ENCODE measurements at places on chromosomes 5 and 9.

- DNase-seq: no peak
Observed at GRCh38 chr9:106970219-106970975, 107.4 kb downstream of the ZNF462 start.

DNA sequence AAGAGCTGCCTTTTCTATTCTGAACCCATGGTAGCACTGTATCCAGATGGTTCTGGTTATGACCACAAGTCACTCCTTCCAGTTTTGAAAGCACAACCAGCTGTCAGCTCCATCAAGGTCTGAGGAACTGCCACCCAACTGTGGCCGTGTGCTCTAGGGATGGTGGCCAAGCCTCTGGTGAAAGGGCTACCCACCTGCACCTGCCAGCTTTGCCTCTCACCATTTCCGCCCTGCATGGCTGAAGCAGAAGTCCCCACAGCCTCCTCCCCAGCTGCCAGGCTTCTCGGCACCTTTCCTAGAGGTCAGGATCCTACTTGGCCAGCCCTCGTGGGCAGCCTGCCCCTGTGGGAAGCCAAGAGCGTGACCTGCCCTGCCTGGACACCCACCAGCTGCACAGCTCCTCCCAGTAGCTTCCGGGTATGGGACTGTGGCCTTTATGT is 16.8 kb downstream of the SEMA5A start:
- no peak for DNase-seq

GRCh38 chr9:75051285-75051684 is 23.2 kb upstream of the CARNMT1 start:
- DNase-seq: no peak

- no peak for DNase-seq
Observed at GRCh38 chr5:37808945-37809344, 30.9 kb downstream of the GDNF start.

DNA sequence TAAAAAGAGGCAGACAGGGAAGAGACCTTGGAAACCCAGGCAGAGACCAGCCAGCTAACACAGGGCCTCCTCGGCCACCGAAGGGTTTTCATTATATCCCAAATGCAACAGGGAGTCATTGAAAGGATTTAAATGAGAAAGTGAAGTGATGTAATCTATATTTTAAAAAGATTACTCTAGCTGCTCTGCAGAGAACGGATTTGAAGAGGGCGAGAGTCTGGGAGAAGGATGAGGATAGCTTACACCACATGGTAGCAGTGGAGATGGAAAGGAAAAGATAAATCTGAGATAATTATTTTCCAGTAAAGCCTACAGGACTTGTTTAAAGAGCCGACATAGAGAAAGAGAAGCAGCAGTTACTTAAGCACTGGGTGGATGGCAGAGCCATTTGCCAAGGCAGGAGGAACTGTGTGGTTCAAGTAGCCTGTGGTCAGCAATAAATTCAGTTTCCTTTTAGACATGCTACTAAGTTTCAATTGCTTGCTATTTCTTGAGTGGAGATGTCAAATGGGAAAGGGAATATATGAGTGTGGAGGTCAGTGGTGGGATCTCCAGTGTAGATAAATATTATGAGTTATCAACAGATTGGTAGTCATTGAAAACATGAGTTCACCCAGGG is 9.3 kb downstream of the FBN2 start:
- no peak for DNase-seq

DNA sequence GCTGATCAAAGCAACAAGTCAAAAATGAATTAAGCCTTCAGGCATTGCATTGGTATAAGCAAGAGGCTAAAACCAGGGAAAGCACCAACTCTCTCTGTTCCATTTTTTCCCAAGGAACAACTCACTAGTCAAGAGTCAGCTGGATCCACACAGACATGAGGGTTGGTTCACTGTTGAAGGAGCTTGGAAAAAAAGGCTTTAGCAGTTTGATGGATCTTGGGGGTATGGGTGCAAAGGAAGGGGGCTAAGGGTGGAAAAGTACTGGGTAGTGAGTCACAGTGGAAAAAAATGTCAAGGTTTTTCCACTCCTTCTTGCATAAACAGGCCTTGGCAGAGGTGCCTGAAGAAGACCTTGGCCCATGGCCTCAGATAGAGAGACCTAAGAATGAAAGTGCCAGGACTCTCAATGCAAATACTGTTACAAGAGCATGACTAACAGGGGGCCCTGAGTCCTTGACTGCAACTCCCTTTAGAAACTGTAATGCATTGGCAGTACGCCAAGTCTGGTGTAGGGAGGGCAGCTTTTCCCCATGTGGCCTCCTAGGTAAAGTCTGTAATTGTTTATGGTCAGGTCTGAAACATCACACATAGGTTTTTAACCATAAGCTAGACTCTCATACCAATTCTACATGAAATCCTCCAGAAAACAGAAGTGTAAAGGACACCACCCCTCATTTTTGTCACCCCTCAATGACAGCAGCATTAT is 23.7 kb downstream of the ACTL7A start:
- DNase-seq: peak; percentile 77

- DNase-seq: no peak
Observed at GRCh38 chr5:41161271-41161670, 52.1 kb downstream of the C6 start.

DNA sequence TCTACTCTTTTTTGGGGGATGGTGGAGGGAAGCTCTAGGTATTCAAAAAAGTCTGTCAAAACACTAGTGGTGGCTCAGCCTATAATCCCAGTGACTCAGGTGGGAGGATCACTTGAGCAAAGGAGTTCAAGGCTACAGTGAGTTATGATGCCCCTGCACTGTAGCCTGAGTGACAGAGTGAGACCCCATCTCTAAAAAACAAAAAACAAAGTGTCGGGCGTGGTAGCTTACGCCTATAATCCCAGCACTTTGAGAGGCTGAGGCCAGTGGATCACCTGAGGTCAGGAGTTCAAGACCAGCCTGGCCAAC is 15.8 kb upstream of the SLC35D2 start:
- DNase-seq: no peak

DNA sequence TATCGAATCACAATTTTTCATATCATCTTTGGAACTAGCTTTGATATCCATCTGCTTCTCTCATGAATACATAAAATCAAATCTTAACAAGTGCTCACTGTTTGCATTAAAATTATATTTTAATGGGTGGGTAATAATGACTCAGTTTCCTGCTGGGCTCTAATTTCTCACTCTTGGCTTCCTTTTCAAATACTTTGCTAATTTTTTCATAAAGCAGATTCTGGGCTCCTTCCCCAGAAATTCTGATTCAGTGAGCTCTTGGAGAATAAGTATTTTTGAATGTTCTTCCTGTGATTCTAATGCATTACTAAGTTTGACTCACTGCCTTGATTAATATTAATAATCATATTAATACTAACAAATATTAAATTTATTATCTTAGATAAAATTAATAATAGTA is 48.9 kb downstream of the YIPF5 start:
- DNase-seq: no peak

GRCh38 chr5:74623748-74624408 is 16.6 kb downstream of the ENC1 start:
- DNase-seq: no peak

DNA sequence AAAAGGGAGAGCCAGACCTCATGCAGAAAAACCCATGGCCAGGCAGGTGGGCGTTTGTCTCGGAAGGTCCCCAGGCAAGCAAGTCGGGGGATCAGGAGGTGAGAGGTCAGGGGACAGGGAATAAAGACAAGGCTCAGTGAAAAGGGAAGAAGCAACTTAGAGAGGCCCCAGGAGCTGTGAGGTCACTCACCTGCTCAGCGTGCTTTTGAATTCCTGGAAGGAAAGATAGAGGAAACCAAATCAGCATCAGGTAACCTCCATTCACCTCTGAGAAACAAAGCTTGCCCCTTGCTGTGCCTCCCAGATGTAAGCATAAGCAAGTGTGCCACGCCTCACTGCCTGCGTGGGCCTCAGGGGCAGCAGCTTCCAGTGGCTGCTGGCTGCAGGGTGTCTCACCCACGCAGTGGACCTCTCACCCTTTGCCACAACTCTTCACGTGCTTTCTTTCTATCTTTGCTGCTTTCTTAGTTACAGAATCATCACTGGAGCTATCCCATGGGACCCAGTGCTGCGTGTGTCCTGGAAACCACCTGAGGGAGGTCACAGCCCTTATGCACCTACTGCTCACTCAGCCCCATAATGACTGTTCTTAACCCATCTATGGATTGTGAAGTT is 6.0 kb downstream of the TRIM7 start:
- no peak for DNase-seq

DNA sequence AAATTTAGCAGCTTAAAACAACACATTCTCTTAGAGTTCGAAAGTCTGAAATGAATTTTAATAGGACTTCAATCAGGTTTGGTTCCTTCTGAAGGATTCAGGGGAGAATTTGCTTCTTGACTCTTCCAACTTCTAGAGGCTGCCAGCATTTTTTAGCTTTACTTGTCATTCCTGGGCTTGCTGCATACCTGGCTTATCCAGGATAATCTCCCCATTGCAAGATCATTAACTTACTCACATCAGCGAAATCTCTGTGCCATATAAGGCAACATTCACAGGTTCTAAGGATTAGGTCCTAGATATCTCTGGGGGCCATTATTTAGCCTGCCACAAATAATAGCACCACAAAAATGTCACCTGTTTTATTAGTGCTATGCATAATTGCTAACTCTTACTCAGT is 46.2 kb upstream of the PCSK5 start:
- no peak for DNase-seq

DNA sequence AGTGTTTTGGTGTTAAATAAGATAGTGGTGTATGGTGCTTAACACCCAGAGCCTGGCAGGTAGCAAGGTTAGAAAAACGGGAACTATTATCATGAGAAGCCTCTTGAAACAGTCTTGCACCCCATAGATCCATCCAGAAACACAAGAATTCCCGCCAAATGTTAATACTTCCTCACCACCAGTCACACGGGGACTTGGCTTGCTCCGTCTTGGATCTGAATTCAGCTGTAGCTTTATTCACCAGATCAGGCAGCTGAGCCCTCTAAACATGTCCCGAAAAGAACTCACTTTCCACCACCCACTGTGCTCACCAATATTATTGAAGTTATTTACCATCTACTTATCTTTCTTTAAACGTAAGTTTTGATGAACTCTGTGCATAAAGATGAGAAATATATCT is 101.6 kb upstream of the PTPN3 start:
- DNase-seq: no peak

GRCh38 chr5:127769386-127769785 is 66.2 kb downstream of the CCDC192 start:
- DNase-seq: no peak

GRCh38 chr9:9792144-9792857 is 820.5 kb downstream of the PTPRD start:
- no peak for DNase-seq

DNA sequence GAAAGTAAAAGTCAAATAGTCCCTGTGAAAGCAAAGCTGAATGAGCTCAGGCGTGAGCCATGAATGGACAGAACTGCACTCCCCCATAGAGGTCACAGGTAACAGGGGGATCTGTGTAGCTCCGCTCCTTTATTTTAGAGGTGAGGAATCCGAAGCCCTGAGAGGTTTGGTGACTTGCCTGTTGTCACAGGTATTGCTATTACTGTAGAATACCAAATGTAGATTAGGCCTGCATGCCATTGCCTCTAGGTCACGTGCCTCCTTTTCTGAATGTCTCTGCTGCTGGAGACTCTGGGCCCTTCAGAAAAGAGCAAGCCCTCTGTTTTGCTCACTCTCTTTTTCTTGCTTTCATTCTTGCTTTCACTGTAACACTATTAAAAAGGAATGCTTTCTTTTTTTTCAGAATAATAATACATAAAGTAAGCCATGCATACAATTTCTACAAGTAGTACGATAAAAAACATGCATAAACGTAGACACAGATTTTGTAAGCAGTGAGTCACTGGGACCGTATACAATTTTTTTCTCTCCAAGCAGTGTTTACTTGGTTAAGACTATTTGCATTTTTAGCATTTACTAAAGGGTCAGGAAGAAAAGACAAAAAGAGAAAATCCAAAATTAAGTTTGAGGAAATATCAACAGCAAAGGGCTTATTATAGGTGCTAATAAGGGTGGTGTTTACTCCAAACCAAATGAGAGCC is 568.7 kb upstream of the ADAMTS16 start:
- DNase-seq: no peak

DNA sequence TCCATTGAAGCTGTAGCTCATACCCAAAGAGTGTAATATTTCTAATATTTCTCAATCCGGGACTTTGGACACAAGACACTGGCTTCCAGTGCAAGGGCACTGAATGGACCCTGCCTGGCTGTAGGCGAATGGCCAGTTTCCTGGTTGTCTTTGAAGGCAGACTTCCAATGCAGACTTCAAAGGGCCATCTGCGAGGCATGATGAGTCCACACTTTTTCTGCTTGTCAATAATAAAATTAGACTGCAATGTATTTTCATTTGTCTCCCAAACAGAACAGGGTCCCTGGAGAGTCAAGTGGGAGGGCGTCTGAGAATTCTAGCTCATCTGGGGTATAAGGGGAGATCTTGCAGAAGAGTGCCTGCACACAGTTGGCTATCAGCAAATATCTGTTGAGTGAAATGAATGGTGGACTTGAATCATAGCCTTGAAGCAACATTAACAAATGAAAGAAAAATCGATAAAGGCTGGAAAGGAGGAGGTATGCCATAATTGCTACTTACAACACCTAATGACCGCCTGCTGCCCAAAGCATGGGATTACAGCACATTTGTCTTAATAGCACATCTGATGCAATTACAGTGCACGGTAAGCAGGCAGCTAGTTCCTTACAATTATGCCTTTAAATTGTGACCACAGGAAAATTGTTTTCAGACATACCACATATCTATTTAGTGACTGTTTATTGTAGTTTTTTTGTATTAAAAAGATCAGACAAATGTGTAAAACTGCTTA is 137.5 kb downstream of the ARHGEF28 start:
- DNase-seq: no peak

GRCh38 chr5:115599924-115600323 is 2.4 kb downstream of the TICAM2 start:
- DNase-seq: no peak

GRCh38 chr5:90641528-90641927 is 82.9 kb downstream of the ADGRV1 start:
- DNase-seq: no peak

DNA sequence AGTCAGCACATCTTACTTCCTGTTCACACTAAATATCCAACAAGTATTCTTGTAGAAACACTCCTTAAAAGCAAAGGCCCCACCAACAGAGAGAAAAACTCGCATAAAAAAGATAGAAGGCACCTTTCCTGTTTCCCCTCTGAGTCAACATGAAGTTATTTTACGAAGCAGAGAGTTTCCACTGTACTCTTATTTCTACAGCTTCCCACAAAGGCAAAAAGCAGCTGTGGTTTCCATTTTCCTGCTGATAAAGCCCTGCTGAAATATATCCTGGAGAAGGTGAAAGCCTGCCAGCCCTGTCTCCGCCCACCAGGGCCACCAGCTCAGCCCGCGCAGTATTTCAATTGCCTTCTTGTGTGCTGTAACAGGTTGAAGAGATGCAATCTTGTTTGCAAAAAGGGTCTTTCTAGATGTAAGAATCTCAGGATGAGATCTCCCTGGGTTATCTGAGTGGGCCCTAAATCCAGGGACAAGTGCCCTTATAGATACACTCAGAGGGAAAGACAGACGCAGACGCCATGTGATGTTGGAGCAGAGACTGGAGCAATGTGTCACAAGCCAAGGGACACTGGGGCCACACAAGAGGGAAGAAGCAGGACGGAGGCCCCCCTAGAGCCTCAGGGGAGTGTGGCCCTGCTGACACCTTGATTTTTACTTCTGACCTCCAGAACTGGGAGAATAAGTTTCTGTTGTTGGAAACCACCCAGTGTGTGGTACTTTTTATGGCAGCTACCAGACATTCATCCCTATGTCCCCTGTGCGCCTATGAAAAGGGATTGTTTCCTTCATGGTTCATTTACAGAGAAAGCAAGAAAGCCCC is 19.9 kb downstream of the SEMA4D start:
- peak; percentile 79 for DNase-seq
